ENCODE measurements at places on chromosomes 7 and 10.
A peak's percentile ranks its signal among the peaks of the same experiment; 100 is the strongest.

DNA sequence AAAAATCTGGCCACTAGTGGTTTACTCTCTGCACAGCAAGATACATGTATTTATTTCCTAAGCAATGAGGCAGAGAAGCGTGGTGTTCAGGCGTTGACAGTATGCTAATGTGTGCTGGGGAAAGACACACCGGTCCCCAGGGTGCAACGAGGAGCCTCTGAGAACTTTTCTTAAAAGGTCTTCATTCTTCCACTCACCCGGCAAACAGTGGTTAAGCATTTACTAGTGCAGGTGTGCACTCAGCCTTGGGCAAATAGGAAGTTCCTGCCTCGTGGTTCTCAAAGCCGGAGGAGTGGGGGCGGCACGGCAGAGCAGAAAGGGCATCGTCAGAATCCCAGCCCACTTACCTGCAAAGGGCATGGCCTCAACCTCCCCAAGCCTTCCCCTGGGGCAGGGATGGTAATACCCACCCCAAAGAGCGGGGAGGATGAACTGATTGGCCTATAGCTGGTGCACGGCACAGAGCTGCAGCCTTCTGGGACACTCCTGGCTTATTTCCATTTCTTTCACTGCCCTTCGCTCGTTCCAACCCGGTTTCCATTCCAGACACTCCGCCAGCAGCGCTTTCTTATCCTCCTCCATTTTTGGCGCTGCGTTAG is 184.3 kb upstream of the CTBP2 start:
- no peak for DNase-seq

DNA sequence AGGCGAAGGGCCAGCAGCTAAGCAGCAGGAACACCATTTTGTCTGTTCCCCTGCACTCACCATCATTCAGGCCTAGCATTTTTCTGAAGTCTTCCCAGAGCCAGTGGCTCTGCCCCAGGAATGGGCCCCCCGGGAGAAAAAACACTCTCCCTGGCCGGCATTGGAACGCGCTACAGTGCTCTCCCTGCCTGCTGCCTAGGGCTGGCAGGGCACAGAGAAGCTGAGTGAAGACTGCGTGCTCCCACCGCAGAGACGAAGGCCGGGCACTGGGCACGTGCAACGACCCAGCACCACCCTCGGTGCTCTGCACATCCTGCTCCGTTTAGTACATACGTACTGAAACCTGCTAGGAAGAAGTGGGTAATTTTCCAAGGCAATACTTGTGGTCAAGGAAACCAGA is 34.4 kb downstream of the HSPA12A start:
- no peak for DNase-seq

- no peak for DNase-seq
These were observed 362.7 kb downstream of the SEMA3D start for GRCh38 chr7:84824057-84824651.

GRCh38 chr10:95445223-95445836 is 115.8 kb downstream of the SORBS1 start:
- no peak for DNase-seq

DNA sequence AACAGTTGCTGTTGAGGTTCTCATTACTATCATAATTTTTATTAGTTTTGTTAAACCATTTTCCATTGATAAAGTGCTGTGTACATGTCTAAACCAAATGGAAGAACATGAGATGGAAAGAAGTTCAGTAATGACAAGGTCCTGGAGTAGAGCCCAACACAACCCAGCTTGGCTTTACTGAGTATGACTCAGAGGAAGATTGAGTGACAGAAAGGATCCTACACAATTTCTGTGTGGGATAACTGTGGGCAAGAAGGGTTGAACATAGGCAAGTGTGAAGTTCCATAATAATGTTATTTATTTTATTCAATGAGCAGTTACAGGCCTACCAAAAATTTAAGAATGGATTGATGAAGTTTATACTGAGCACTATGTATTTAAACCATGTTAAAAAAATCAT is 15.9 kb downstream of the PRKG1 start:
- no peak for DNase-seq

DNA sequence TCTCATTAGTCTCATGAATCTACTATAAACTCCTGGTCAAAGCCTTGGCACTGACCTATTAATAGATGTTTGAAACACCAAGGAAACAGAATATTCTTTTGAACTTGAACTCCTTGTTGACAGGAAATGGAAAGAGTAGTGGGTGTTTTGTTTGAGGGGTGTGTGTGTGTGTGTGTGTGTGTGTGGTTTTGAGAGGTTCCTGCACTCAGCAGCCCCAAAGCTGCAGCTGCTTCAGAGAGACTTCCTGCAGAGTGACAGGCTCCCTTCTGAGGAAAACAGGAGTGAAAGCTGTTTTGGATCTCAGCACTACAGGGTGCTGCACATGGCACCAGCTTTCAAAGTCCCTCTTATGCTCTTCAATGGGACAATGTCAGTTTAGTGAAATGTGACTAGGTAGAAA is 546.5 kb upstream of the STEAP1 start:
- no peak for DNase-seq

- no peak for DNase-seq
These were observed 428.6 kb downstream of the TCERG1L start for GRCh38 chr10:130882906-130883305.

DNA sequence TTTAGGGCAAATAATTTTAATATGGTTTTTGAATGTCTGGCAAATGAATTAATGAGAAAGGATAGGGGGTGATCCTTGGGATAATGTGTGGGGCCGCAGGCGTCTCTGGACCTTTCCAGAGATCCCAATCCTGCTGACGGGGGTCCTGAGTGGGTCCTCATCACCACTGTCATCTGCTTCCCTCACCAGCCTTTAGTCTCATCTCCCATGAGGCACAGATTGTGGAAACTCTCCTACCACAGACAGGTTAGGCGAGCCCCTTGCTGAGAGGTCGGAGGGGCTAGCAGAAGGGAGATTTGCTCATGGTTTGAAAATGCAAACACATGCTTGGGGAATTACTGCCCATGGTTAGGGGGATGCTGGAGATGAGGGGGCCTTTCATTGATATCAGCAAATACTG is 484.6 kb downstream of the RPS24 start:
- DNase-seq: no peak

- DNase-seq: no peak
These were observed 68.9 kb upstream of the COL13A1 start for GRCh38 chr10:69732826-69733150.

DNA sequence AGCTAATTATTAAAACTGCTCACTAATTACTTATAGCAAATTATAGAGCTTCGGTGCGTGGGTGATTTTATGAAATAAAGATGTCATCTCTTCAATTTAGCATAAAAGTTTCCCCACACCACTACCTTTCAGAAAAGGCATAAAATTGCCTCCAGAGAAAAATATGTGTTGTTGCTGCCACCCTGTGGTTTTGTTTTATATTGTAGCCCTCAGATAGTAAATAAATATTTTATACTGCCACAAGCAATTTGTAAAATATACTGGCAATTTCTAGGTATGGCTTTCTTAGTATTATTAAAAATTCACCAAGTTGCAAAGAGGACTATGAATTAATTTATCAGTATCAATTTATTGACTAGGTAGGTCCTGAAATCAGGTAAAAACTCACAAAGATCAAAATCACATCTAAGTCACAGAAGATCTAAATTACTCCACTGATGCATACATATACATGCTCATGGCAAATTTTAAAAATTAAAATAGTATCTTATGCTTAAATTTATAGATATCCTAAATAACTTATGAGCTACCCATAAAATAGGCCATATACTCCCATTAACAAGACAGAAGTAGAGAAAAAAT is 26.5 kb downstream of the ASNS start:
- DNase-seq: peak; percentile 27

Measured in stimulated activated CD4-positive, alpha-beta T cell treated with anti-CD3 and anti-CD28 coated beads, Interleukin-12 subunit alpha, Interleukin-12 subunit beta, amount 100 ng/mL, for 48 hours (primary cell).